ENCODE measurements at places on chromosomes 3 and 15. TPM values are rescaled to one million over a fixed set of nuclear protein-coding genes. Genes with fewer than 3 reads are reported as not detected.

DNA sequence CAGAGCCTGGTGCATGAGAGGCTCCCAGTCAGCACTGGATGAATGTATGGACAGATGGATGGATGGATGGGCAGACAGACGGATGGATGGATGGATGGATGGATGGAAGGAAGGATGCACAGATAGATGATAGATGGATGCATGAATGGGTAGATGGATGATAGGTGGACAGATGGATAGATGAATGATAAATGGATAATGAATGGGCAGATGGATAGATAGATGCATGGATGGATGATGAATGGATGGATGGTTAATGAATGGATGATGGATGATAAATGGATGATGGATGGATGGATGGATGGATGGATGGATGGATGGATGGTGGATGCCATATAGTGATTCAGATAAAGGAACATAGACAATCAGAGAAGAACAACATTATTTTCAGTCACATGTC, 71.0 kb downstream of the SLC6A11 start:
- no peak for DNase-seq

- no peak for DNase-seq
Measured at GRCh38 chr15:31163769-31164572, 62.4 kb upstream of the TRPM1 start.

GRCh38 chr3:79314962-79315361, 452.8 kb downstream of the ROBO1 start:
- no peak for DNase-seq

DNA sequence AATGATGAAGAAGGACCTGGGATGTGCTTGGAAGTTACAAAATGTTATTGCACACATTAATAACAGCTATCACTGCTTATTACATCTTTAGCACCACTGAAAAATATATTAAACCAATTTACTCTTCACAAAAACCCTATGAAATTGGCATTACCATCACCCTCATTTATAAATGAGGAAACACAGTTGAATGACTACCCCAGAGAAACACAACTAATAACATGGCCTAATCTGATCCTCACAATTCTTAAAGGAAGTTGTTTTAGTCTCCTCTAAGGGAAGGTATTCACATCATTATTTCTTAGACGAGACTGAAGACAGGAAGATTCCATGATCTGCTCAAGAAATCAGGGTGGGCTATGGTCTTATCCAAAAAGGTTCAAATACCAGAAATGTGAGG, 35.9 kb downstream of the INO80 start:
- no peak for DNase-seq

DNA sequence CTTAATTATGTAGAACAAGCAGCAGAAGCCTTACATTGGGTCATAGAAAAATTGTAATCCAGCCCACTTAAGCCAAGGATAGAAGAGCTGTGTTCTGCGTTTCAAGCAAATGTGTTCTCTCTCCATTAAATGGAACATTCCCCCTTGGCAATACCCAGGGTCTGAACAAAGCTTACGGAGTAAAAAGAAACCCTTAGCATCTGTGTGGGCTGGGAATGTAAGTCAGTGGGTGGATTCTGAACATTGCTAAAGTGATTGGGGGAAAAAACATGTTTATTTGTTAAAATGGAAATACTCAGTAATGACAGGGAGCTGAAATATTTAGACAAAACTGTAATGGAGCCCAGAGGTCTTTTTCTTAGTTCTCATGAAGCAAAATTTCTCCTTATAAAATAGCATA, 147.4 kb downstream of the DUT start:
- no peak for DNase-seq

Gene LEKR1
- total RNA-seq, result 4.2 TPM

Gene GP5
- 0.10 TPM for total RNA-seq

- DNase-seq, result no peak
Measured at GRCh38 chr3:8574670-8575322, 69.8 kb downstream of the SSUH2 start.

All from type B pancreatic cell (in vitro differentiated cells).